Stimulated activated CD8-positive, alpha-beta memory T cell treated with anti-CD3 and anti-CD28 coated beads, Interleukin-4, amount 100 ng/mL, for 24 hours (primary cell): ENCODE measurements at places on chromosomes 11 and 22.
A peak's percentile ranks its signal among the peaks of the same experiment; 100 is the strongest.

GRCh38 chr11:79949574-79949973 lies 508.7 kb upstream of the TENM4 start:
- no peak for DNase-seq

GRCh38 chr11:122100037-122100755 lies 15.8 kb downstream of the BLID start:
- DNase-seq = no peak

DNA sequence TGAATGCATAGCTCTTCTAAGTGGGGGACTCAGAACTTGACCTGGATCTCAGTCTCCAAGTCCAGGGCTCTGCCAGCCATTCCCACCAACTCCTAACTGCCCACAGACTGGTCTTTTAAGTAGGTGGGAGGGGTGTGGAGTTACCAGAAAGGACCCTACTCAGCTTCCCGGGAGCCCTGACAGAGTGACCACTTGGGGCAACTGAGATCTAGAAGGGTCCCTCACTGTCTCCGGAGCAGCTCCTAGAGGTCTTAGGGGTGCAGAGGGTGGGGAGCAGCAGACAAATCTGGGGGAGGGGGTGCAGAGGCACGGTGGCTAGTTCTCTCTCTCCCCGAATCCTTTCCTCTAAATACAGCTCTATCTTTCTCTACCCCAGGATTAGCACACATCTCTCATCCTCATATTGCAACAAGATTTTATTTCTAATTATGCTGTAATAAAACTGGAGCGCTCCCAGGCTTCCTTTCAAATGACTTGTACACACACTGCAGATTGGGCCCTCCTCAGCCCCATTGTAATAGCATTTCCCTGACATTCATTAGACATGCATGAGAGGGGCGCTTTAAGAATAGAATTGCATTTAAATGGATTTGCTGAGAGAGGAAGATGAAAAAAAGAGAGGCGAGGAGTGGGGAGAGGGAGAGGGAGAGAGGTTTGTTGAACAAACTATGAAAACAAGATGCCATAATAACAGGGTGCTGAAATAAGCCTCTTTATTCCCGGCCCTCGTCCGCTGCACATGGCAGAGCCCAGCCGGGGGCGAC lies 219.0 kb downstream of the CEP164 start:
- no peak for DNase-seq

GRCh38 chr11:66291706-66292542 lies at the start of gene TMEM151A:
Gene TMEM151A, plus strand, starts transcription at chr11:66291894. Its CDS starts 120 bp downstream, at chr11:66292014.
- no peak for DNase-seq

- DNase-seq = no peak
These were observed 451 bp downstream of the FHIP1B start for GRCh38 chr11:6233984-6234386.

DNA sequence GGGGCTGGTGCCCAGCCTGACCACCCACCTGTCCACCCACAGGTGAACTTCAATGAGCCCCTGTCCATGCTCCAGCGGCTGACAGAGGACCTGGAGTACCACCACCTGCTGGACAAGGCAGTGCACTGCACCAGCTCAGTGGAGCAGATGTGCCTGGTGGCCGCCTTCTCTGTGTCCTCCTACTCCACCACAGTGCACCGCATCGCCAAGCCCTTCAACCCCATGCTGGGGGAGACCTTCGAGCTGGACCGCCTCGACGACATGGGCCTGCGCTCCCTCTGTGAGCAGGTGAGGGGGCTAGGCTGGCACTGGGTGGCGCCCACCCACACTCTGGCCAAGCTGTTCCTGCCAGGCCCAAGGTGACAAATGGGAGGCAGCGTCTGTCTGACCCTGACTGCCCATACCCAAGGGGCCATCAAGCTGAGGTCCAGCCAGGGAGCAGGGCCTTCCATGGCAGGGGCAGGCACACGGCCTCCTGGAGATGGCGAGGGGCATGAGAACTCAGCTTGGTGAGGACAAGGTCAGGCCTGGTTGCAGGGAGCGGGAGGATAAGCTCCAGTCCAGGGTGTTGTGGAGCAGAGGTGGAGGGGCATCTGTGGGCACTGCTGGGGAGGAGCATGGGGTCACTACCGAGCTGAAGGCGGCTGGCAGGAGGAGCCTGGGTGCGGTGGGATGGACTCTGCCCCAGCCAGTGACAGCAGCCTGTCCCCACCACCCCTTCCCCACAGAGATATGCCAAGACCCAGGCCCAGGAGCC lies 77.7 kb downstream of the MORC2 start:
- DNase-seq = peak; percentile 12

DNA sequence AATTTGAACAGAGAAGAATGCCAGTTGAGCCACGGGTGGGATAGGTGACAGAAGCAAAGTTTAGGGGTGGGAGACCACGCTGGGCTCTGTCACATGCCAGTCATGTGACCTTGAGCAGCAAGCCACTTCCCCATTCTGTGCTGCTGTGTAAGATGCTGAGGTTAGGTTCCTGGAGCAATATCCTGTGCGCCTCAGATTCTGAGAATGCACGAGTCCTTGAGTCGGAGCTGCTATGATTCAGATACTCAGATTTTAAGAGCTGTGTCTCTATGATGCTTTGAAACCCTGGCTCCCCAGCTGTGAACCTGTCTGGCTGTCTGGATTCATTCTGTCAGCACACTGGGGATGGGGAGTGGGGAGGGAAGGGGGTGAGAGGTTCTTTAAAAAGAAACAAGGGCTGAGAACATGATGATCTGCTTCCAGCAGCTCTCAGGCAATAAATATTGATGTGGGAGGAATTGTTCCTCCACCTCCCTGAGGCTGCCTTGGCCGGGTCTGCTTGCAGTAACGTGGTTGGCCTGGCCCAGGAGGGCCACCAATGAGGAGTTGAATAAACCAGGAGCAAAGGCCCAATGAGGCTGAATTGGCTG lies 24.0 kb downstream of the SLCO2B1 start:
- no peak for DNase-seq

- no peak for DNase-seq
These were observed 18.6 kb downstream of the CBX7 start for GRCh38 chr22:39133871-39134270.

GRCh38 chr22:45628515-45628914 lies 43.1 kb upstream of the ATXN10 start:
- DNase-seq = no peak

DNA sequence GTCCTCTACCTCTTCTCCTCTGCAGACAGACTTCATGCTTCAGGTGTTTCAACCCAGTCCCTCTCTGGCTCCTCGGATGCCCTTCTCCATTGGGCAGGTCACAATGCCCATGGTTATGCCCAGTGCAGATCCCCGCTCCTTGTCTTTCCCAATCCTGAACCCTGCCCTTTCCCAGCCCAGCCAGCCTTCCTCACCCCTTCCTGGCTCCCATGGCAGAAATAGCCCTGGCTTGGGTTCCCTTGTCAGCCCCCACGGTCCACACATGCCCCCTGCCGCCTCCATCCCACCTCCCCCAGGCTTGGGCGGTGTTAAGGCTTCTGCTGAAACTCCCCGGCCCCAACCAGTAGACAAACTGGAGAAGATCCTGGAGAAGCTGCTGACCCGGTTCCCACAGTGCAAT lies 9.3 kb upstream of the BACE1-AS start:
- DNase-seq = no peak

- DNase-seq = no peak
These were observed 11.9 kb downstream of the OTOG start for GRCh38 chr11:17558916-17559315.

GRCh38 chr11:44741976-44742375 lies 15.2 kb downstream of the TSPAN18 start:
- DNase-seq = no peak

DNA sequence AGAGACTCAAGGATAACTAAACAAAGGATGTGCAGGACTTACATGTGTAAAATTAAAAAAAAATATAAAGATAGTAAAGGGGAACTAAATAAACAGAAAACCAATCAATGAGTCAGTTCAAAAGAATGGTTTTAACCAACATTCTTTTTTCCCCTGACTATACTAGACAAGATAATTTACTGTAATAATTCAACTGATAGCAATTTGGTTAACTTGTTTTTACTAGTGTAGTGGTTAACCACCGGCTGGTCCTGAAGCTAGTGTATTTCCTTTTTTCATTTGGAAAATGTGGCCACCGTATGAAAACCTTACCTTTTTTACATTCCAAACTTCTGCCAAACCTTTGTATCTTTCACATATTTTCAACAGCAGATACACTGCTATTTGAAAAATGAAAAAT lies 123.1 kb downstream of the ARHGAP42 start:
- DNase-seq = no peak

DNA sequence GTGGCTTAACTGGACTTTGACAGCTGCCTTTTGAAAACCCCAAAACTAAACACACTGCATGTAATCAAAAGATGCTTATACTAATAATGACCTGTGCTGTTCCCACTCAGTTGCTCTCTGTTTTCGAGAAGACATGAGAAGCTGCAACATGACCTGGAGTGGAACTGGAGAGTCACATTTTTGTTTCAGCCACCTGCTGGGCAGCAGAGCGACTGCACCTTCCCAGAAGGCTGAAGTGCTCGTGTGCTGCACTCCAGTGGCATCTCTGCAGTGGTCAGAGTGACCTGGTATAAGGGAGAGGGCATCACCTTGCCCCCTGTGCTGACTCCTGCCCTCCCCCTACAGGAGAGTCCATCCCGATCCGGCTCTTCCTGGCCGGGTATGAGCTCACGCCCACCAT lies 8.6 kb downstream of the THYN1 start:
- DNase-seq = no peak

DNA sequence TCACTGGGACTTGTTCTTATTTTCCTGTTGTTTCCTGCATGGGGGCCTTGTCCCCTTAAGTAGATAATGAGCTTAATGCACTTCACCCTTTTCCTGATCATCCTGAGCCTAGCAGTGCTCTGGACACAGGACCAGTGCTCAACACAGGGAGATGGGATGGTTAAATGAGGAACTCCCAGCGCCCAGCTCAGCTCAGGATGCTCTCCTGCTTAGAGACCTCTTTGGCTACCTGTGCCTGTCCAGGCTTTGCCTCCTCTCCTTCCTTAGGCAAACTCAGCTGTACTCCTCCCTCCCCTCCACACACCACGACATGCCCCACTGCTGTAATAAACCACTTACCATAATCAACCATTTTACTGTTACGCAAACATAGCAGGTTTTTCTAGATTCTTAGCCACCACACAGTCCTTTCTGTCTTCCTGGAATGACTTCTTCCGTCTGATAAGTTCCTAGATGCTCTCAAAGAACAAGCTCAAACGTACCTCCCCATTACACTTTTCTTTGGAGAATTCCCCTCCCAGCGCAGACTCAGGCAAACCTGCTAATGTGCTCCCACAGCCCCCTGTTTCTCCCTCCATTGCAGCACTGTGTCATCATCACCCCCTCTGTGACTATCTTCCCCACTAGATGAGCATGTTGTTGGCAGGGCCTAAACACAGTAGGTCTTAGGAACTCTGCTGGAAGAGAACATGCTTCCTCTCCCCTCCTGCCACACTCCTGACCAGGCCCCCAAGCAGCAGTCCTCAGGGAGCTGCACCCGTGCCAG lies 113.6 kb downstream of the MICAL2 start:
- no peak for DNase-seq

GRCh38 chr11:58301576-58301975 lies 33.5 kb upstream of the OR10W1 start:
- no peak for DNase-seq

DNA sequence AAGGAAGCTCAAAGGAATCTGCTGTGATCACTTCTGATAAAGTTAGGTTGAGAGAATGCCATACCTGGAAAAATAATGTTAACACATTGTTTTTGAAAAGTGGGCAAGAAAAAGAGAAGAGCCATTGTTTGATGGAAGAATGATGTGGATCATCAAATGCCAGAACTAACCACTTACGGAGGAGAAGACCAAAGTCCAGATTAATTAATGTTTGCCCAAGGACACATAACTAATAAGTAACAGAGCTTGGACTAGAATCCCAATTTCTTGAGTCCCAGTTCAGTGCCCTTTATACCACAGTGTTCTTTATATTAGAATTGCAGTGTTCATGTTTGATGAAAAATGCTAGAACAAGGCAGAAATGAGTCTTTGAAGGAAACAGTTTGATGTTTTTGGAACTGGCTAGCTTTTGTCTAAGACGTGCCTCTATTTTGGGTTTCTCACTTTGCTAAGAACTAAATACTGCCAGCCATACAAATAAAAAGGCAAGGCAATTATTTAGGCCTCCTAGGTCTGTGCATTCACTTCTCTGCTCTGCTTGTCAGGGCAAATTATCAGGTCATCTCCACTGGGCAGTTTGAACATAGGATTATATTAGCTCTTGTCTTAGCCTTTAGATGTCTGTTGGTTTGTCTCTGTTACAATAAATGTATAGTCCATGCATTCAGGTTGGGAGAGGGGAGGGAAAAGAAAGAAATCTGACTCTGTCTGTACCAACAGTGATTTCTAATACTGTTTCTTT lies 72.3 kb downstream of the TRIM44 start:
- DNase-seq = no peak

DNA sequence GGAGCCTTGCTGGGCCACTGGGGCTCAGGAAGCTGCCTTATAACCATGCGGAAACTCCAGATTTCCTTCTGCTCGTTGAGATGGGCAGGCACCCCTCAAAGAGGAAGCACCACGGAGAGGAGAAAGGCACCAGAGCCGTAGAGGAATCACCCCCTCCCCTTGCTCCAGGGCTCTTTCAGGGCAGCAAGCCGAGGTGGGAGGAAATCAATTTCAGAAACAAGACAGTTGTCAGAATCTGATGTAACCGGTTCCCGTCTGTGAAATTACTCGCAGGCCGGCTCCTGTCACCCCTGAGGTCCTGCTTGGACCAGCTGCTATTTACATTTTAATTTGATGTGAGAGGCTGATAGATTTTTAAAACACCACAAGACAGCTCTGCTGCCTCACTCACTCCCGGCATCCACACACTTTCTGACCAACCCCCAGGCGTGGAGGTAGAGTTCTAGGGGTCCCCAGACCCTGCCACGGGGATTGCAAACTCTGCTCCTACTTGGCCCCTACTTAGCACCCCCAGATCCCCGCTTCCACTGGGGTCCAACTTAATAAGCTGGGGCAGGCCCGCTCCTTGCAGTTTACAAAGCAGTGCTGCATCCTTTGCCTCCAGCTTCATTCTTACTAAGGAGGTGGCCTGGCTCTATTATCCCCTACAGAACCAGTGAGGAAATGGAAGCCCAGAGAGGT lies 162.5 kb downstream of the CEP164 start:
- DNase-seq = no peak

GRCh38 chr22:25078591-25078990 lies 121.1 kb upstream of the CRYBB3 start:
- no peak for DNase-seq

DNA sequence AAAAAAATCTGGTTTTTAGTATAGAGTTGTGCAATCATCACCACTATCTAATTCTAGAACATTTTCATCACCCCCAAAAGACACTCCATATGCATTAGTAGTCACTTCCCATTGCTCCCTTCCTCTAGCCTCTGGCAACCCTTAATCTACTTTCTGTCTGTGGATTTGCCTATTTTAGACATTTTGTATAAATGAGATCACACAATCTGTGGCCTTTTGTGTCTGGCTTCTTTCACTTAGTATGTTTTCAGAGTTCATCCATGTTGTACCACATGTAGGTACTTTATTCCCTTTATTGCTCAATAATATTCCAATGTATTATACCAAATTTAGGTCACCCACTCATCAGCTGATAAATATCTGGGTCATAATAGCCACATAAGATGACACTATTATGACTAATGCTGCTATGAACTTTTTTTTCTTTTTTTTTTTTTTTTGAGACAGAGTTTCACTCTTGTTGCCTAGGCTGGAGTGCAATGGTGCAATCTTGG lies 67.5 kb upstream of the SCUBE2 start:
- no peak for DNase-seq
